ENCODE measurements at places on chromosomes 4 and X. TPM values are rescaled to one million over a fixed set of nuclear protein-coding genes. Genes with fewer than 3 reads are reported as not detected.

DNA sequence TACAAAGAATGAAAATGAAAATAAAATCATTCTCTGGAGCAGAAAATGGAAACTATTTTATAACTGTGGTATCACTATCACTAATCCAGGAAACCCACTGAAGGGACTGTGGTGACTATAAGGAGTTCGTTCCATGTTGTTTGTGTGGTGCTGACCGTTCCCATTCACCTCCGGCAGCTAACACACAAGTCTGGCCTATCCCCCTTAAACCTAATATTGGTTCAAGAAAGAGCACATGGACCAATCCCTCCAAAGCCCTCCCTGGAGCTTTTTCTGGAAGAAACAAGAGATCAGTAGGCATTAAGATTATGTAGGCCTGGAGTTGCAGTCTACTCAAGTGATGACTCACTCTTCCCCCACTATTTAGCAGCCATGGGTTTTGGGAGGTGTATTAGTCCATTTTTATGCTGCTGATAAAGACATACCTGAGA, 25.9 kb upstream of the FAM241A start:
- DNase-seq: peak; percentile 12

- DNase-seq: peak; percentile 12
Observed at GRCh38 chr4:24686866-24687692, 102.7 kb upstream of the DHX15 start.

GRCh38 chr4:188466001-188466400, 326.8 kb downstream of the TRIML1 start:
- no peak for DNase-seq

GRCh38 chrX:97985096-97985495, 1101.4 kb downstream of the RPA4 start:
- DNase-seq: no peak

- DNase-seq: no peak
Observed at GRCh38 chr4:98522636-98523395, 135.6 kb downstream of the TSPAN5 start.

DNA sequence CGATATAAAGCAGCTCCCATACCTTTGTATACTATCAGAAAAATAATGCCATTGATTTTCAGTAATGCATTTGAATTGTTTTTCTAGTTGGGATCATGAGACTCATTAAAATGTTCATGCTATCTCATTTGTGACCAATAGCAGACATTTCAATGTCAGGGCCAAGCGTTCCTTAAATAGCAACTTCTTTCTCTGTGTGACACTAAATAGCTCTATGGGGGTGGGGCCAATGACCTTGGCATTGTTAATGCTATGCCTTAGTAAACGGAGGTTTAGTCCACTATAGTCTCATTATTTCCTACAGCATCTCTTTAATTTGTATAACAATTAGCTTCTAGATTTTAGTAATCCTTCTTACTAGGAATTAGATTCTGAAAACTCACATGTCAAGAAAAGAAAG, 48.6 kb upstream of the ARHGAP24 start:
- DNase-seq: no peak

DNA sequence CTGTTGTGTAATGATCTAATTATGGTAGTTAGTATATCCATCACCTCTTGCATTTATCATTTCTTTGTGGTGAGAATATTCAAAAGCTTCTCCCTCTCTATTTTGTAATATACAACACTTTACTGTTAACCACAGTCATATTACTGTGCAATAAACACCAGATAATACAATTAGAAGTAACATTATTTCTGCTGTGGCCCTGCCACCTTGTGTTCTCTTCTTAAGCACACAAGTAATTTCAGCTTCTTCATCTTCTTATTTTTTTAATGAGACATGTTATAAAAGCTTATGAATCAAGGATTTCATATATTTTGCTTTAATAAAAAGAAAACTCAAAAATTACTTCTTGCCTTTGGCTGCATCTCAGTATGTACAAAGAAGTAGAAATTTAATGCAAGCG, 675.2 kb upstream of the INTU start:
- no peak for DNase-seq

DNA sequence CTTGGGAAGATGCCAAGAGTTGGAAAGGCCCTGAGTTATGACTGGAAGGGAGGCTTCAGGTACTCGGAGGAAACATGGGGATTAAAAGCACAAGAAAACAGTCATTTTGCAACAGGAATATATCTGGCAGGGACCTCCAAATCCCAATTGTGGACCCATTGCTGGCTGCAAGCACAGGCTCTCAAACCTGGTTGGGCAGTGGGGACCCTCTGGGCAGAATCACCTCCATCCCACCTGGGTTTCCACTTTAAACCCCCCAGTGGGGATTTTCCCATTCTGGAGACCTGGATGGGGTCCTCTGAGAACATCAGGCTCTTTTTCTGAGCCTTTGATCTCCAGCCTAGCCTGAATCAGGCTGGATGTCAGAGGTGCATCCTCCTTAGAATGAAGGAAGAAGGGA, 177.8 kb downstream of the ASMT start:
- DNase-seq: no peak

DNA sequence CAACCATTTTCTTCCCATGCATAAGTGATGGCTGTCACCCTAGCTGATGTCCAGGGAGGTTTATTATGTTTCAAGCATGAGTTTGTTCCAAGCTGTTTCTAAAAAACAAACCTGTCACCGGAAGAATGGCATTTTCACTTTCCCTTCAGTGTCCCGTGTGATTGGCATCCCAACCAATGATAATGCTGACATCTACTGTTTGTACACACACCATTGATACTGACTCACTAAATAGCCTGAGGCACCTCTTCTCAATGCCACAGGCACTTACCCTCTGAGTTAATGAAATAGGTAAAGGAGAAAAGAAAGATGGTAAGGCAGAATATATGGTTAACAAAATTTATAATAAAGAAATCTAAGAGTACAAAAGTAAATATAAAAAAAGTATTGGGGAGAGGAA, 23.1 kb upstream of the VCX2 start:
- DNase-seq: no peak

- DNase-seq: peak; percentile 64
Observed at GRCh38 chrX:123961268-123962005, at the start of gene STAG2. STAG2 (plus strand) TSS chrX:123961706; CDS start chrX:124022628, 60,922 bp downstream.

- DNase-seq: no peak
Observed at GRCh38 chr4:150123087-150123486, 44.8 kb downstream of the DCLK2 start.

GRCh38 chr4:39698424-39699009, 581 bp downstream of the UBE2K start:
- no peak for DNase-seq

- peak; percentile 4 for DNase-seq
Observed at GRCh38 chrX:1477801-1478458, 25.2 kb upstream of the ASMTL start.

- DNase-seq: no peak
Observed at GRCh38 chrX:41133551-41133950, 48.3 kb downstream of the USP9X start.

- DNase-seq: no peak
Observed at GRCh38 chr4:112726041-112726440, 89.1 kb downstream of the LARP7 start.

GRCh38 chr4:39568805-39569204, 41.6 kb upstream of the UGDH start:
- no peak for DNase-seq

- peak; percentile 52 for DNase-seq
Observed at GRCh38 chr4:87007528-87008446, 73.0 kb downstream of the AFF1 start.

DNA sequence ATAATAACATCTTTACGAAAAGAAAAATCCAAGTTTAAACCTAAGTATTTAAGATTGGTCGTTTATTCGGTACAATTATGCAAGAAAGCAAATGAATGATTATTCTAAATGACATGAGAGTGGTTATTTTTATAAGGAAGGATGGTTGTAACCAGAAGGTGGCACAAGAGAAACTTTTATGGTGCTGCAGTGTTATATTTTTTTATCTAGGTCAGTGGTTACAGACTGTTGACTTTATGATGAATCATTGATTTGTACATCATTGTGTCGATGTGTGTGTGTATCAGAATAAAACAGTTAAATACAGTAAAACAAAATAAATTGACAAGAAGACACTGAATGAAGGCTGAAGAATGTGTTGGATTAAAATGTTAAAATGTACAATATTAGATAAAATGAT, 9.8 kb downstream of the DCAF8L2 start:
- DNase-seq: no peak

- DNase-seq: no peak
Observed at GRCh38 chr4:122548886-122549630, 71.8 kb downstream of the IL21 start.

GRCh38 chr4:77219266-77219665, 62.3 kb downstream of the CCNG2 start:
- no peak for DNase-seq

- peak; percentile 45 for DNase-seq
Observed at GRCh38 chrX:574251-574650, 56.3 kb upstream of the SHOX start.

DNA sequence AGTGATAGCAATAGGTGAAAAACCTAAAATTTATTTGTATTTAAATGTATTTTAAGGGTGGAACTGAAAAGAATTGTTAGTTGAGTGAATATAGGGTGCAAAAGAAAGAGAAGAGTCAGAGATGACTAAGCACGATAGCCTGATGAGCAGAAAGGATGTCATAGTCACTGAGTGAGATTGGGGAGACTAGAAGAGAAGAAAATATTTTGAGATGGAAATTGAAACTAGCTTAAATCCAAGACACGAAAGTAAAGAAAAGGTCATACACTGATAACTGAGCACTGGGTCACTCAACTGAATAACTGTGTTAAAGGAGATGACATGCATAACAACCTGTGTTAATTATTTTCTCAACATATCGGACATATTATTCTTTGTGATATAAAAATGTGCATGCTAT, 55.5 kb downstream of the SPANXN4 start:
- DNase-seq: no peak

DNA sequence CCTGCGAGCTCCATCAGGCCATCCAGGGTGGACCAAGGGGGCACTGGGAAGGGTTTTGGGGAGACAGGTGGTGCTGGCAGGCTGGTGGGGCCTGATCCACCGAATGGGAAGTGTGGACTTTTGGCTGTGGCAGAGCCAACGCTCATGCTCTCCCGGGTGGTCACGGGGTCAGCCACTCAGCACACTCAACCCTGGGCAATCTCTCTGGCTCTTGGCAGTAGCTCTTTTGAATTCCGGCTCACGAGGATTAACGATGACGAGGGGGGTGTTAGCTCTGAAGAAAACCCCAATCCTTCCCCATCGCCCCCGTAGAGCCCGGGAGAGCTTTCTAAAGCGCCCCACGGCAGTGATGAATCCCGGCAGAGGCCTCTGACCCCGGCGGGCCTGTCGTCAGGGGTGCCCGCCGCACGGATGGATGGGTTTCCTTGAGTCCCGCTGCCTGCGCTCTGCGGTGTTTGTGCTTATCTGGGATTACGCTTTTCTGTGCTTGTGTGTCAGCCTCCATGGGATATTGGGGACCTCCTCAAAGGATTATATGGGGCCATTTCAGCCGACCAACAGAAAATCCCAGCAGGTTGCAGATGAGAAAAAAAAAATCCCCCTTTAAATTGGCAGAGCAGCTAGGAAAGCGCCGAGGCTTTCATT, 156.8 kb upstream of the PSAPL1 start:
- DNase-seq: no peak

CDKL5 gene
- 1.6 TPM for total RNA-seq

FHDC1 gene
- total RNA-seq: 0.07 TPM

SPON2 gene
- total RNA-seq: 28.3 TPM

EIF1AX gene
- total RNA-seq: 54.1 TPM

XKRX gene
- 0.08 TPM for total RNA-seq

FRG2 gene
- not detected for total RNA-seq

MAGEA1 gene
- total RNA-seq: not detected

ARHGAP36 gene
- total RNA-seq: not detected

OTC gene
- total RNA-seq: not detected

Data from activated CD4-positive, alpha-beta T cell treated with anti-CD3 and anti-CD28 coated beads, Interleukin-2, amount 10 ng/mL, durations not matched to agents 7 days and 5 days (primary cell).